ENCODE measurements at places on chromosomes 1 and 21.

DNA sequence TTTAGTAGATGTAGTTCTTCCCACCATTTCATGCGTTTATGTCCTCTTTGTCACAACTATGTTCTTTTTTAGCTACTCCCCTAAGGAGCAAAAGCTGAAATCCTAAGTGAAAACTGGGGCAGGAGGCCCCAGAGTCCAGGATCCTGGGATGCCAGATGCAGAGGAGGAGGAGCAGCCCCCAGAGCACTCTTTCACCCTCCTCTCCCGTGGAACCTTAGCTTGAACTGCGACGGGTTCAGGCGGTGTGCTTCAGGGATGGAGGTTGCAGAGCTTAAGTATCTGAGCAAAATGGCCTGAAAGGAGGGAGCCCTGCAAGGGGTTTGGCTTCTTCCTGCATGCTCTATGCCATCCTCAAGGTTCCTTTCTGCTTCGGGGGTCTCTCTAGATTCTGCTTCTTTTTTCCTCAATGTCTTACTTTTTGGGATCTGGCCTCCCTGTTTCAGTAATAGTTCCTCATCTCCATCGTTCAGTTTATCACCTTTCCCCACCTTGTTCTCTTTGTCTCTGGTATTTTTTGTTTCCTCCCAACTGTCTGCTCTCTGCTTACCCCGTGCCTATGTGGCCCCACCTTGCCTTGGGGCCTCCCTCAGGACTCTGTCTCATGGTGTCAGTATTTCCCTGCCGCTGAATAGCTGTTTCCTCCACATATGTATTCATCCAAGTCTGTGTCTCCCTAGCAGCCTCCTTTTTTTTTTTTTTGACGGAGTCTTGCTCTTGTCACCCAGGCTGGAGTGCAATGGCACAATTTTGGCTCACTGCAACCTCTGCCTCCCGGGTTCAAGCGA is 2.7 kb upstream of the NHLH1 start:
- no peak for DNase-seq

DNA sequence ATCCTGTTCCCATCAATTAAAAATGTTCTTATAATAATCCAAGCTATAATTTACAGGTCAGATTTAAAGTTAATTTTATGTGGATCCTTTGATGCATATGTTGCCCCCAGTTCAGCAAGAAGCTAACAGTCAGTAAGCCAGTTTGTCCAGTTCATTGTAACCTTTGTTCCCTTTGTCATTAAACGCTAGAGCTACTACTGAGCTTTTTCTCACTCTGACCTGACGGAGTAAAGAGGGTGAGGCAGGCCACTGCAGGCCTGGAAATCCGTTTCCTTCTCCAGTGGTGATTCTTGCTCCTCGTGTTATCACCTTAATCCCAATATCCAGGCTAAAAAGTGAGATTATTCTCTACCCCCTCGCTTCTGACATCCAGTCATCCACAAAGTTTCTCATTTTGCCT is 10.2 kb downstream of the YBX1 start:
- DNase-seq = no peak

DNA sequence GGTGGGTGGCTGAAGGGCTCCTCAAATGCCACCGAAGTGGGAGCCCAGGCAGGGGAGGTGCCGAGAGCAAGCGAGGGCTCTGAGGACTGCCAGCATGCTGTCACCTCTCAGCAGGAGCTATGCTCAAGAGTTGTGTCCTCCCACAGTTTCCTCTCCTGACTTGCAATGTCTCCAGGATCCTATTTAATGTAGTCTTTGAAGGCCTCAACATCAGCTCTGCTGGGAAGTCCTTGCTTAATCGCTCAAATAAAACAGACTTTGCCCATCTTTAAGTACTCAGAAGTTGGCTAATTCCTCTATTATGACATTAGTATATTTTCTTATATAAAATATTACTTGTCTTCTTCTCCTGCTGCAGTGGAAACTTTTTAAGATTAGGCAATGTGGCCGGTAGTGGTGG is 154.2 kb upstream of the NRIP1 start:
- DNase-seq = no peak

GRCh38 chr1:226894826-226895225 is 24.4 kb downstream of the PSEN2 start:
- no peak for DNase-seq

GRCh38 chr1:198449727-198450433 is 90.6 kb downstream of the ATP6V1G3 start:
- DNase-seq = no peak

GRCh38 chr1:91283421-91283726 is 121.3 kb downstream of the HFM1 start:
- DNase-seq = no peak

DNA sequence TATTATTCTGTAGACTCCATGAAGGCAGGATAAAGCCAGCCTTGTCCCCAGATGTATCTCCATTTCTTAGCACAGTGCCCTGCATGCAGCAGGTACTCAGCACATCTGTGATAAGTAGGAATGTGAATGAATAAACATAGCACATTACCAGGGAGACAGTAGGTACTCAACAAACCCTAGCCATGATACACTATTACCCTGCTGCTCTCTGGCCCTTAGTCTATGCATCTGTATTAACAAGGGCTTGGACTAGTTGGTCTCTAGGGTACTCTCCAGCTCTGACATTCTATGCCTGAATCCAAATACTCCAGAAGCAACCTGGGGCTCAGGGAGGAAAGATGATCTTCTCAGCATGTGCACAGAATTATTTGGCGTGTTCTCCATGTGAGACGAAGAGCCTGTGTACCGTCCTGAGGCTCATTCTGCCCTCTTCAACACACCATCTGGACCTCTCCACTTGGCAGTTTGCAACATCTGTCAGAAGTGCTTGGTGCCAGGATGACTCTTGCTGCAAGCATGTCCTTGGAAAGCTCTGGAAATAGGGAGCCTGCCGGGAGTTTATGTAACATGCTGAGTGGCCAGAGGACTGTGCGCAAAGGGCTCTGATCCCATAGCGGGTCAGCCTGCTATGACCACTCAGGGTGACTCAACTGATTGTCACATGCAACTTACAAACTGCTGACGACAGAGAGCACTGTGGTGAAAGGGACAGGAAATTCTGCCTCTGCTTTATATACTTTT is 228.2 kb upstream of the USP24 start:
- no peak for DNase-seq

GRCh38 chr21:18265944-18266343 is 21.3 kb downstream of the CHODL start:
- DNase-seq = no peak

GRCh38 chr1:26733982-26734381 is 38.2 kb downstream of the ARID1A start:
- peak; percentile 30 for DNase-seq

DNA sequence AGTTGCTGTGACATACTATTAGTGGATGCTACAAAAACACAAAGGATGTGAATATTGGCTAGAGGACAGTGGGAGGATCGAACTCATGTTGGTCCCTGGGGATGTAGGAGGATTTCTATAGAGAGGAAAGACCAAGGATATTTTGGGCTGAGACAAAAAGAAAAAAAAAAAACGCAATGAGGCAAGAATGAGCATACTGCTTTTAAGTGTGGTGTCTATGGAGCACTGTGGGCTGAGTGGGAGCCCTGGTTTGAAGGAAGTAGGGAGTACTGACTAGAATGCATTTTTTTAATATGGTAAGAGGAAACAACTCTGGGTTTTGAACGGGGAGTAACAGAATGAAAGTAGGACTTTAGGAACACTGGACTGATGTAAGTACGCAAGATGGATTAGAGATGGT is 450.7 kb downstream of the NEGR1 start:
- no peak for DNase-seq

DNA sequence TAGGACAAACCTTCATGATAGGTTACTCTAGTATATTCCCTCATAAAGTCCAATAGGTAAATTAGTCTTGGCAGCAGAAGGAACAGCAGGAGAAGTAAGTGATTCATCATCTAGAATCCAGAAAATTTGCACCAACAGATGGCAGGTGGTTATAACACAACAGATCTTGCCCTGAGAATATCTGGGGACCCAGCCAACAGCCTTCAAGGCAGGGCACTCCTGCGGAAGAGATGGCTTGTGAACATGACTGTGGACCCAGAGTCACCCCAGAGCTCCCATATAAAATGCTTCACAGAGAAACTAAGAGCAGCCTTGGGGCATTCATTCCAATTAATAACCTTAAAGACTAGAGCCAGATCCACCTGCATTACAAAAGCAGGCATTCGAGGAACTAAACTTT is 7.9 kb upstream of the PLA2G2C start:
- no peak for DNase-seq

GRCh38 chr21:38291874-38292273 is 35.1 kb downstream of the KCNJ15 start:
- DNase-seq = no peak

Data from activated naive CD4-positive, alpha-beta T cell treated with anti-CD3 and anti-CD28 coated beads, Interleukin-2, amount 10 ng/mL, durations not matched to agents 7 days and 5 days (primary cell).